Esophagus mucosa (tissue), 1 donor: ENCODE measurements at places on chromosomes 5 and 9.

DNA sequence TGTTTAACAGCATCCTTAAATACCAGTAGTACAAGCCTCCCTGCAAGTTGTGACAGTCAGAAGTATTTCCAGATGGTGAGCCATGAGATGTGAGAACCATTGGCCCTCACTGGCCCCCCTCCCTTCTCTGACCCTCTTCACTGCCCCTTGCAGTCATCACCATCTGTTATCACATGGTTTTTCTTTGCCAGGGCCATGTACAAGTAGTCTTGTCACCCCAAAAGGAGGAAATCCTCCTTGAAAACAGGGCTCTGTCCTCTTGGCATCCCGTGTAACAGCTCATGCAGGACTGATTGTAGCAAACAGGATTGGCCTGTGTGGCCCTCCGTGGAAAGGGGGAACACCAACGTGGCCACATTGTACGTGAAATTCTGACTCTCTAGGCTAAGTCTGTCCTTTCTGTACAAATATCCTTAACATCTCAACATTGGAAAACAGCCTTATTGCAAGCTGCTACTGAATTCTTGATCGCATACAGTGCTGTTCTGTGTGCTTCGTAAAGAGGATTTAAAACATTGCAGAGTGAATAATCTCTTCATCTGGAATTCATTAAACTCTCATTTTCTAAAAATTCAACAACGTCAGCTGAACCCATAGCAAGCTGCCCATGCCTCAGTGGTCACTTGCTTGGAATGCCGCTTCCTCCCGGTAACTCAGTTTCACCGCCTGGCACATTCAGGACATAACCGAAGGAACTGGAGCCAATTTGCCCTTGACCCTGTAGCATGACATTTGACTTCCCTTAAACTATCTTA, 171.7 kb downstream of the ATPSCKMT start:
- no peak for ATAC-seq

DNA sequence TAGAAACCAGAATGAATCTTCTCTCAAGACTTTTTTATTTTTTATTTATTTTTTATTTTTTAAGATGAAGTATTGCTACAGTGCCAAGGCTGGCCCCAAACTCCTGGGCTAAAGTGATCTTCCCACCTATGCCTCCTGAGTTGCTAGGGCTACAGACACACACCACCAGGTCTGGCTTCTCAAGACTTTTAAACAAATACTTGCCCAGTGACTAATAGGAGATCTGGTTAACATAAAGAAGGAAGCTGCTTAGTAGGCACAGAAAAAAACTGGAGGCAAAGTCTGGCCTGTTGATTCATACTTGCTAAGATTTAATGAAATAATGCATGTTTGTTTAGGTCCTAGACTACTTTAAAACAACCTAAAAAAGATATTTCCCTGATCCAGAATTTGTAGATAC, 43.8 kb downstream of the SLC38A9 start:
- ATAC-seq = peak; percentile 73

GRCh38 chr5:62042007-62042406, 264.0 kb upstream of the KIF2A start:
- ATAC-seq = no peak

DNA sequence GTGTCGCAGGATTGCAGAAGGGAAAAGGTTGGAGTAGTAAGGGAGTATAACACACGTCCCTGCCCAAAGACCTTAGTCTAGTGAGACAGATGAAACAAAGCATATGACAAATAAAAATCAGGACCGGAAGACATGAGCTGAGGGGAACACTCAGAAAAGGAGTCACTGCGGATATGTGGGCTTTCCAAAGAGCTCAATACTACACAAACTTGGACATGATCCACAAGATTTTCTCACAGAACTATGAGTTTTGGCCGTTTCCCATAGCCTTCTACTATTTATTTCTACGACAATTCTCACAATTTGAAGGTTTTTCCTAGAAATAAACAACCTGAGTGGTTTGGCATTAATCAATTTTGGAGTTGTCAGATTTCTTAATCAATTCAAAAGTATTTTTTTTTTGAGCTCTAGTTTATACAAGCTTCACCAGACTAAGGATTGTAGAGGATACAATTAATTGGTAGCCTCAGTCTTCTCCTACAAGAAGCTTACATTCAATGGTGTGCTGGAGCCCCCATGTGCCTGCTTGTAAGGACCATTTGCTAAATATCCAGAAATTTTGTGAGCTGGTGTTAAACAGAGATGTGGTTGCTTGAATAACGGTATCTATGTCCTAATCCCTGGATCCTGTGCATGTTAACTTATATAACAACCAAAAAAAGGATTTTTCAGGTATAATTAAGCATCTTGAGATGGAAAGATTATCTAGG, 91.4 kb downstream of the ADAMTS12 start:
- ATAC-seq = no peak

GRCh38 chr9:91006046-91006445, 204.4 kb downstream of the SYK start:
- ATAC-seq = no peak

GRCh38 chr9:129584136-129584535, 36.8 kb downstream of the C9orf50 start:
- peak; percentile 69 for ATAC-seq

- ATAC-seq = no peak
Observed at GRCh38 chr5:144308906-144309670, 138.4 kb downstream of the KCTD16 start.

DNA sequence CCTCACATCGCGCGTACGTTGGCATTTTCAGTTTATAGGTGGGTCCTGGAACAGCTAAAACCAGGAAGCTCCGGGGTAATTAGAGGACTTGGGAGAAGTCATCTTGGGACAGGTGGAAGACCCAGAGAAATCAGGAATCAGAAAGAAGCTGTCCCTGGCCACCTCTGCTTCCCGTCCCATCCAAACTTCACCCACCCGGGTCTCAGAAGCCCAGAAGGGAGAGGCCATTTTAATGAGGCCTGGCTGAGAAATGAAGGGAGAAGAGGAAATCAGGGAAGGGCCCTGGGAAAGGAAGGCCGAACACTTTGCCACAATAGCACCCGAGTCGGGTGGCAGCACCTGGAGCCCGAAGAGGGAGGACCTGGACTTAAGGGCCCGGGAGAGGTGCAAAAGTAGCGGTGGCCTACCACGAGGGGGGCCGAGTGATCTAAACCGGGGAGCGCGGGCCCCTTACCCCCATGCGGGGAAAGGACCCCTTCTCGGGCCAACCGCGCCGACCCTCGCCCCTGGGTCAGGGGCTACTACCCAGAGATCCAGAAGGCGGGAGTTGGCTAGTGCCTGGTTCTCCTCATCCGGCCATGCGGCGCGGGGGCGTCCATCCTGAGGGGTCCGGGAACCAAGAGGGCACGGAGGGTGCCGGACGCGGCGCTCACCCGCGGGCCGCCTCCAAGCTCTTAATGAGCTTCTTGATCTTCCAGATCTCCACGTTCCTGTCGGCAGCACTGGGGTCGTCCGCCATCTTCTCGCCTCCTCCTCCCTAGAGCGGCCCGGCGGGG, 668 bp downstream of the ETF1 start:
- no peak for ATAC-seq

DNA sequence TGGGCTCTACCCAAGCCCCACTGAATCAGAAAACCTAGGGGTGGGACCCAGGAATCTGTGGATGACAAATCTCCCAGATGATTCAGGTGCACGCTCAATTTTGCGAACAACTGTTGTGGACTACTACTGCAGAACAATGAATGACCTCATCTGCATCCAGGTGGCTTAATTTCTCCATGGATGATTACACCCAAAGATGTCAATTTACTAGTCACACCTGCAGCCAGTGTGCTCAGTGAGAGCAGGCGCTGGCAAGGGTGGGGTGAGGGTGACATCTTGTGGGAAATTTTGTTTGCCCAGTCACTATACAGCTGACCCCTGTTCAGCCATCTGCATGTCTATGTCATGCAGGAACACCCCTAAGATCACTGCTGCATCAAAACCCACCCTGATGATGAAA, 118.2 kb downstream of the ENTREP1 start:
- peak; percentile 81 for ATAC-seq

GRCh38 chr5:1476181-1476966, 31.1 kb upstream of the SLC6A3 start:
- no peak for ATAC-seq

- ATAC-seq = peak; percentile 86
Observed at GRCh38 chr5:149485655-149486615, 65.3 kb downstream of the CSNK1A1 start.

DNA sequence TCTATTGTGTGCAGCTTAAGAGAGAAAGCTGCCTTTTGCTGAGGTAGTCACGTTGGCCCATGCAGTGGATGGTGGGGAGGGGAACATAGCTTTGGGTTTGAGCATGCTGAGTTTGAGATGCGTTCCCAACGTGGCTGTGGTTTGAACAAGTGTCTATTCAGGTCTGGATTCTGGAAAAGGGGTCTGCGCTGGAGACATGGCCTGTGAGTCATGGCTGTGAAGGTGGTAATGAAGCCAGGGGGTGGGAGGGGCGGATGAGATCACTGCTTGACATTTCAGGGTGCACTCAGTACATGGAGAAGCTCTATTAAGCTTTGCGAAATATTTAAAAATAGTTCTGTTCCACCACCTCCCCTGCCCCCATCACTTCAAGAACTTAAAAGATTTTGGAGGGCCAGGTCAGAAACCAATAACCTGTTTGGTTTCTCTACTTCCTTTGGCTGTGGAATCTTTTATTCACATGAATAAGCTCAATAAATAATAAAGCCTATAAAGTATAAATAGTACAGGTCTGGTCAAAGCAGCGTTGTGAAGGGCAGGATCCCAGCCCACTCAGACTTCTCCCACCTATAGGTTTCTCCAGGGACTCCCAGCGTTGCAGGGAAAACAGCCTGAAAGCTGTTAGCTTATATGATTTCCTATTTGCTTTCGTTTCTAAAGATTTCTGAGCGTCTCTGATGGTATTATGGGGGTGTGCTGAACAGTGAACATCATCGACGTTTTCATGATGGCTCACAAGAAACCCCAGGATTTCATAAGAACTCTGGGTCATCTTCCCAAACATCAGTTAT, 189.9 kb downstream of the NSG2 start:
- no peak for ATAC-seq

DNA sequence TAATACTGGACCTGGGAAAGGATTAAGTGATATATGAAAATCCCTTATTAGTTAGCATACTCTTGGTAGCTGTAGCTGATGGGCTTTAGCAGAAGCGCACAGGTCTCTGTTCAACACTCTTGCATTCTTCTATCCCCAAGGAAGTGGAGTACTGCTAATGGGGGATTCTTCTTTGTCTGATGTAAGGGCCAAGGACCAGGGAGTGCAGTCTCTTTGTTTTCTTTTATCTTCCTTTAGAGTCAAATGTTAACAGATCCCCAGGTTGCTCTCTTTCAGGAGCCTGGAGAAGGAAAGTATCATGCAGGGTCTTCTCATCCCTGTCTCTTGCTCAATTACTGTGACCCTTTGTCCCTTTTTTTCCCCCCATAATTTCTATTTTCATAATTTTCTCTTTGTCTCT, 1146.9 kb upstream of the DMAC1 start:
- no peak for ATAC-seq

- ATAC-seq = no peak
Observed at GRCh38 chr5:141701360-141702119, 19.5 kb upstream of the ARAP3 start.

GRCh38 chr9:37640246-37640645, 10.5 kb upstream of the FRMPD1 start:
- ATAC-seq = no peak

DNA sequence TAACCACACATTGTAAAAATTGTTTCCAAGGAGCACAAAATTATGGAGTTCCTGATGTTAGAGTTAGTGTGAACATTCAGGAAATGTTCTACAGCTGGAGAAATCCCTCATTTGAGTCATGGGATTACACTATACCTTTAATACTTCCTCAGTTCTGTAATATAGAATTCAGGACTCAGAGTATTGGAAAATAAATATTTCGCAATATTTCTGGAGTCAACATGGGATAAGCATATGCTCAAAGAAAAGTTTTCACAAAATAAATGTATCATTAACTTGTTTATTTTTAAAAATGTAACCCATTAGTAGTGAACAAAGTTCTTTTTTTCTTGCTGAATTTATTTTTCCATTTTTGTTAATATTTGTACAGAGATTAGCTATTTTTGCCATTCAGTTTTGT, 8.6 kb downstream of the CYLC2 start:
- no peak for ATAC-seq

DNA sequence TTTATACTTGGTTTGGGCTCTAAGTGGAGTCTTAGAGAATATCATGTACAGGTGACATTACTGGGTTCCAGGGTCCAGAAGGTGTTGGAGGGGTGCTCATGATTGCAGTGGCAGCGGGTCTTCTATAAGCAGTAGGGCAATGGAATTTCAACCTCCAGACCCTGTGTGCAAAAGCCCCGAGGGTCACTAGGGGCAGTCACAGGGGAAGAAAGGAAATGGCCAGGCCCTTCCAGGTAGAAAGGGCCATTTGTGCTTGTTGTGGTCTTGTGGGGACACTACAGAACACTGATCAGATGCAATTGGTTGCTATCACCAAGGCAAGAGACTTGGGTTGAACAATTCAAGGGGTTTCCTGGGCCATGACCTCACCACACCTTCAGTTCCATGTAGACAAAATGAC, 283.4 kb downstream of the GADD45G start:
- no peak for ATAC-seq

GRCh38 chr5:127053049-127053448, 20.3 kb downstream of the C5orf63 start:
- ATAC-seq = no peak

DNA sequence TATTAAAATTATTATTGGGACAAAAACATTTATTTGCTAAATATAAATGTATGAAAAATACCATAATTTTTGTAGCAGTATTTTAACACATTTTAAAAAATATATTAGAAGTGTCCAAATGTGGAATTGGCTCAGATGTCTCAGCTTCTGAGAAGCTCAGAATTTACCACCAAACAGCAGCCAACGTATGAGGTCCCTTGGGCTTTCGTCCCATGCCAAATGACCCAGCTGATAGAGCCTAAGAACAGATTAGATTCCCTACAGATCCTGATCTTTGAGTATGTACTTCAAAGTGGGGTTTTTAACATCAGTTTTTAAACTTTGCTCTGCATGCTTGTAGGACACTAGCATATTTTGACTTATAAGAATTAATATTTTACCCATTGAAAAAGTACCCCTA, 77.3 kb upstream of the RPS23 start:
- no peak for ATAC-seq

- peak; percentile 59 for ATAC-seq
Observed at GRCh38 chr9:94860678-94861588, 134.4 kb downstream of the AOPEP start.

DNA sequence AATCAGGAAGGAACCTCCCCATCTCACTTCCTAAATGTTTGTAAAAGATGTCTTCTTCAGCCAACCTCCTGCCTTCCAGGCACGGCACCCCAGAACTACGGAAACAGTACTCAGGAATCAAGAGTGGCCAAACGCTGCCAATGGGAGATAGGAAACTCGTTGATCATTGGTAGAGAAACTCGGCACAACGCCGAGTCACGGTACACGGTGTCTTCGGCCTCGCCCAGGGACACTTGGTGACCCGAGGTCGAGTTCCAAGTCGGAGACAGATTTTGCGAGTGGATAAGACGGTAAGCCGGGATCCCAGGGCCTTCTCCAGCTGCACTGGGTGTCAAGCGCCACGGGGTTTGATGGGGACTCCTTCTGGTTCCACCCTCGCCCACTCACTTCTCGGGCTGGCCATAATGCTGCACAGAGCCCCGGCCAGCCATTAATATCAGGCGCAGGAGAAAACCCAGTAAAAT, 343 bp downstream of the KIAA0825 start:
- ATAC-seq = peak; percentile 77

- no peak for ATAC-seq
Observed at GRCh38 chr9:121567500-121568342, 68.1 kb upstream of the GGTA1 start.
